ENCODE measurements at places on chromosomes 7 and 10. TPM values are rescaled to one million over a fixed set of nuclear protein-coding genes. Genes with fewer than 3 reads are reported as not detected.

Gene SUGCT
- total RNA-seq: 7.4 TPM

Gene AOC1
- total RNA-seq: not detected

Gene DPP6
- total RNA-seq: not detected

Gene PLPP4
- not detected for total RNA-seq

All from epithelial cell of alveolus of lung (primary cell).